ENCODE measurements at places on chromosomes 1 and 21.

- DNase-seq = no peak
Observed at GRCh38 chr1:45442272-45442671, 48.7 kb downstream of the TESK2 start.

DNA sequence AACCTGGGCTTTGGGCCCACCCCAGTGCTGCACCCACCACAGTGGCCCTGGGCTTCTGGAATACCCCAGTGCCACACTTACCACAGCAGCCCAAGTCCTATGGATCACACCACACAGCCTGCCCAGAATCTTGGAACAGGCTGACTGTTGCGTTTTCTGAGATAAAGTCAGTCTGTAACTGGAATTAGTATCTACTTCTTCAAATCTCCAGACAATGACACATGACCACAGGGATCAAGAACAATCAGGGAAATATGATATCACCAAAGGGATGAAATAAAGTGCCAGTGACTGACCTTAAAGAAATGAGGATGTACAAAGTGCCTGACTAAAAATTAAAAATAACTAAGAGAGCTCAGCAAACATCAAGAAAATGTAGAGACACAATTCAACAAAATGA lies 239.7 kb upstream of the PLD5 start:
- no peak for DNase-seq

- DNase-seq = no peak
Observed at GRCh38 chr1:62905872-62906271, 121.9 kb downstream of the ATG4C start.

DNA sequence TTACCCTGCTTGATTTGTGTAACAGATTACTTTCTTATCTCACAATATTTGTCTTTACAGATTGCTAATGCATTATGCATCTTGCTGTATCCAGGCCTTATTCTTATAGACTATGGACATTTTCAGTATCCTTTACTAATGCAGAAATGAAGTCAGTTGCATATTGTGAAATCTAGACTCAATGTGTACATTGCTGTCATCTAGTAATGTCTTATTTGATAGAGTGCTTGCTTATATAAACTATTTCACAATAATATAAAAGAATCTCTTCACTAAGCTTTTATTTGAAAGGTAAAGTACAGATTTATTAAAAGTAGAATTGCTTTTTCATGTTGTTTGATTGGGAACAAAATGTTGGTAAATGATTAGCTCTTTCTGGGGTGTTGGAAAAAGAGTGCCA lies 39.6 kb downstream of the ALG6 start:
- no peak for DNase-seq

GRCh38 chr1:201020721-201021629 lies 2.5 kb downstream of the KIF21B start:
- peak; percentile 27 for DNase-seq

GRCh38 chr1:241698177-241698576 lies 46.1 kb downstream of the WDR64 start:
- no peak for DNase-seq

DNA sequence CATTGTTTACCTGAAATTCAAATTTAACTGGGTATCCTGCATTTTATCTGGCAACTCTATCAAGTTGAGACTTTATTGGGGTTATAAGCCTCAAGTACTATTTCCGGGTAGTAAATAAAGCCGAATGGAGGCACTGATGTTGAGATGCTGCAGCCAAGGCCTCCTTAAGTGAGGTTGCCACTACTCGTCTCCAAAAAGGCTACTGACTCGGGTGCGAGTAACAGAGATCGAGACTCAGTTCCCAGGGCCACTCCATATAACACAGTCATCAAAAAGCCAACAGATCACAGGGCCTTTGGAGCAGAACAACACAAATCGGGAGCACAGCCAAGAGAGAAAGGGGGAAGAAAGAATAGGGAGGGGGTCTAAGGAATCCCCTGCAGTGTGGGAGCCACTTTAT lies 524 bp downstream of the COPA start:
- DNase-seq = no peak

DNA sequence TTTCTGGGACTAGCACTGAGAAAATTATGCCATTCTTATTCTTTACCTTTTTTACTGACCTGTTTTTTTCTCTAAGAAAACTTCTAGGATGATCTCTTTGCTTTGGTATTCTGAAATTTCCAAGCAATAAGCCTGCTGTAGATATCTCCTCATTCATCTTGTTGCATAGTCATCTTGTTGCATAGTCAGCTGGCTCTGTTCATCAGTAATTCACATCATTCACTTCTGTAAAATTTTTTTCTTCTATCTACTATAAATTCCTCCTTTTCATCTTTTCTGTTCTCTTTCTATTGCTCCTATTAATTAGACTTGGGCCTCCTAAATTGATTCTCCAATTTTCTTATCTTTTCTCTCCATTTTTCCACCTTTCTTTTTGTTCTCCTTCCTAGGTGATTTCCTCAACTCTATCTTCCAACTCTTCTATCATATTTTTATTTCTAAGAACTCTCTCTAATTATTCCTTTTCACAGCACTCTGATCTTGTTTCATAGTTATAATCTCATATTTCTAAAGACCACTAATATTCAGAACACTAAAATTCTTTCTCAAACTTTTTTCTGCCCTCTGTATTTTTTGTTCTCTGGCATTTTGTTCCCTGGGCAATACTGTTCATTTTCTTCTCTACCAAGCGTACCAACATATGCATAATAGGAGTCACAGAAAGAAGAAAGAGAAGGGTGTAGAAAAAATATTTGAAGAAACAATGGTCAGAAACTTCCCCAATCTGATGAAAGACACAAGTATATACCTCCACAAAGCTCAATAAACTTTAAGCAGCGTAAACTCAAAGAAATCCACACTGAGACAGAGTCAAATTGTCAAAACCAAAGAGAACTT lies 17.7 kb downstream of the TUT4 start:
- no peak for DNase-seq

DNA sequence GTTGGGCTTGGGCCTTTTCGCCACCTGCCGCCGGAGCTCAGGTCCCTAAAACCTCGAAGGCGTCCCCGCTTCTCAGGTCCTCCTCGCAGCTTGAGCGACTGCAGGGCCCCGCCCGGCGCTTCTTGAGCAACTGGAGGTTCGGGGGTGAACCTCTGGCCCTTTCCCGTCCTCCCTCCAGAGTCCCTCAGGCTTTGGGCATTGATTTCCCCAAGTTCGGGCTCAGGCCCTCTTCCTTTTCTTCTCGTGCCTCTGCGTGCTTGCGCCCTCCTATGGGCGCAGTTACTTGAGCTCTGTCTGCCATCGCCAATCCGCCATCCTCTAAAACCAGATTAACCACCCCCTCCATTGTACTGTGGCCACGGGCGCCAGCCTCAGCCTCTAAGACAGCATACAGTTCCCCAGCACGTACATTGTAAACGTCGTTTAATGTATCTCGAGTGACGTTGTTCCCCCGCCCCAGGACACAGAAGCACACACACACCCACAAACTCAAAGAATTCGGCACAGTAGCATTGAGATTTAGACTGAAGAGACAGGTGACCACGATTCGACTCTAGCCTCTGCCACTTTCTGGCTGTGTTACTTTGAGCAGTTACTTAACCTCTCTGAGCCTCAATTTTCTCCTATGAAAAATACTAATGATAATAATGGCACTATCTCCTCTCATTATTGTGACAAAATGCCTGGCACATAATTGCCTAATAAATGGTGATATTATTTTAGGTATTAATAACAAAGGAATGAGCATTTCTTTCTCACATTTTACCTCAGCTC lies 22.6 kb downstream of the BTG2 start:
- DNase-seq = peak; percentile 56

GRCh38 chr1:225813214-225813964 lies 3.5 kb downstream of the EPHX1 start:
- no peak for DNase-seq

DNA sequence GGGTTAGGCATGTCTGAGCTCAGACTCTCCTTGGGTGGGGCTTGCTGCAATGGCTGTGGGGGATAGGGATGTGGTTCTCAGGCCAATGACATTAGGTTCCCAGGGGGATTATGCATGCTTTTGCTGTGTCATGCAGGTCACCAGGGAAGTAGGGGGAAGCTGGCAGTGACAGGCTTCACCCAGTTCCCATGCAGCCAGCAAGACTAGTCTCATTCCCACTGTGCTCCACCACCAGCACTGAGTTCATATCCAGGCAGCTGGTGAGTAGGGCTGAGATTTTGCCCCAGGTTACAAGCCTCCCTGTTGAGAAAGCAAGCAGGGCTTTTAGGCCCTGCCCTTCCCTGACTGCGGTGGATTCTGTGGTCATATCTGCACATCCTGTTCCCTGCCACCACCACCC lies 32.1 kb upstream of the PLA2G5 start:
- DNase-seq = no peak

- DNase-seq = no peak
Observed at GRCh38 chr1:18452550-18452949, 28.2 kb upstream of the KLHDC7A start.

All from stimulated activated CD4-positive, alpha-beta T cell treated with anti-CD3 and anti-CD28 coated beads, Interleukin-4, amount 100 ng/mL, for 1 hour (primary cell).